ENCODE measurements at places on chromosomes 7 and 10.

DNA sequence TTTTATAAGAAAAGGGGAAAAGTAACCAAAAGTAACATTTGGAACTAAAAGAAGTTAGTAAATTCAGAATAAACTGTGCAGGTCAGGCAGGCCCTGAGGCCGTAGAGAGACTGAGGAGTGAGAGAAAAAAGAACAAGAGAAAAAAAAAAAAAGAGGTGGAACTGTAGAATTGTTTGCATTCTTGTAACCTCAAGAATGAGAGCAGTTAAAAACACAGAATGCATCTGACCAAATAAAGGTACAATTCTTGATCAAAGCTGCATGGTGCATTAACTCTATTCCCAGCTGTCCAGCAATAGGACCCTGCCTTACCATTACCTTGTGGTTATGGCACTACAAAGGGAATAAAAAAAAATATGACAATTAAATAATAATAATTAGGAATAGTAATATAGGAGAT lies 170.1 kb upstream of the SEMA3A start:
- H3K36me3 ChIP-seq = no peaks in the 10 kb centered on the region
- H3K4me3 ChIP-seq = no peak overlapping the region
- peak; percentile 23 for DNase-seq
- no peak overlapping the region for H3K27ac ChIP-seq
- peaks cover 18% of the 10 kb centered on the region for H3K4me1 ChIP-seq

GRCh38 chr7:33079763-33080690 lies 17.5 kb upstream of the NT5C3A start:
- no peaks in the 10 kb centered on the region for H3K27me3 ChIP-seq
- no peaks in the 10 kb centered on the region for H3K36me3 ChIP-seq
- peaks cover 21% of the 10 kb centered on the region for H3K4me1 ChIP-seq
- DNase-seq = no peak
- no peak overlapping the region for H3K27ac ChIP-seq
- no peak overlapping the region for H3K4me3 ChIP-seq

GRCh38 chr7:142039231-142039630 lies 43.6 kb downstream of the MGAM start:
- H3K4me1 ChIP-seq = no peaks in the 10 kb centered on the region
- no peak for DNase-seq
- no peak overlapping the region for H3K4me3 ChIP-seq
- H3K27me3 ChIP-seq = peaks cover 8% of the 10 kb centered on the region

DNA sequence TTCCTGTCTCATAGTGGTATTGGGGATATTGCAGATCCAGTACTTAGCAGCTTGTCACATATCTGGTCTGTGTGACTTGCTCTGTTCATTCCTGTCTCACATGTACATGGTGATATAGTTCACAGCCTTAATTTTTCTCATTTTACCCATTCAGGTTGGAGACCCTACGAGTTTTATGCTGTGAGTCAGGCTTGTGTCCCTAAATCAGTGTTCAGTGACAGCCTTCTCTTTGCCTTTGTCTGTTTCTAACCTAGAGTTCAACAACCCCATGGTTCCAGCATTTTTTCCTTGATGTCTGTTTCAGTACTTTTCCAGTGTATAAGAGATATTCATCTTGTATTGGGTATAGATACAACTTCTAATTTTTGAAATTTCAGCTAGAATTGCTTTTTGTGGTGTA lies 1016.2 kb downstream of the LRMDA start:
- H3K4me1 ChIP-seq = no peaks in the 10 kb centered on the region
- peaks cover 37% of the 10 kb centered on the region for H3K27me3 ChIP-seq
- no peak overlapping the region for H3K4me3 ChIP-seq
- H3K36me3 ChIP-seq = no peaks in the 10 kb centered on the region
- DNase-seq = no peak
- no peak overlapping the region for H3K27ac ChIP-seq

DNA sequence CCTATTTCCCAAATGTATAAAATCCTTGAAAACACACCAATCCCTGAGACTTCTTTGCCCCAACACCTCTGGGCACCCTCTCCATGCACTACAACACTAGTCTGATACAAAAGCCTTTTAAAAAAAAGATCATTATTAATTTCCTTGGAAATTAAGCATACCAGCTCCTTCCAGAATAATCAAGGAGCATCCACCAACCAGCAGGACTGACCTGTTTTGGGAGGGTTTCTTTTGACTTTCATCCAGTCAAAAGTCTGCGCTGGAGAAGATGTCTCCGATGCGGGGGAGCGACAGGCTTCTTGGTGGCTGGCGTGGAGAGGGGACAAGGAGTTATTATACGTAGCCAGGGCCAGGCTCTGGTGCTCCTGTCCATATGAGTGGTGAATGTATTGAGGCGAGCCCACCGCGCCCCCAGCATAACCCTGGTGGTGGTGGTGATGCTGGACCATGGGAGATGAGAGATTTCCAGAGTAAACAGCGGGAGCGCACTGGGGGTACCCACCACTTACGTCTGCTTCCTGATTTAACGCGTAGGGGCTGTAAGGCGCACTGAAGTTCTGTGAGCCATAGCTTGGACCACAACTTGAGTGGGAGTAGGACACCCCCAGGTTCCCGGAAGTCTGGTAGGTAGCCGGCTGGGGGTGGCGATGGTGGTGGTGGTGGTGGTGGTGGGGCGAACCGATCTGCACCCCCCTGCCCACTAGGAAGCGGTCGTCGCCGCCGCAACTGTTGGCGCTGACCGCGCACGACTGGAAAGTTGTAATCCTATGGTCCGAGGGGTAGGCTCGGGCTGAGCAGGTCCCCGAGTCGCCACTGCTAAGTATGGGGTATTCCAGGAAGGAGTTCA lies 527 bp downstream of the HOXA1 start:
- peaks cover 35% of the 10 kb centered on the region for H3K4me1 ChIP-seq
- H3K27ac ChIP-seq = no peak overlapping the region
- peaks cover 10% of the 10 kb centered on the region for H3K36me3 ChIP-seq
- peak overlapping the region; percentile 84 for H3K4me3 ChIP-seq
- H3K27me3 ChIP-seq = no peaks in the 10 kb centered on the region

DNA sequence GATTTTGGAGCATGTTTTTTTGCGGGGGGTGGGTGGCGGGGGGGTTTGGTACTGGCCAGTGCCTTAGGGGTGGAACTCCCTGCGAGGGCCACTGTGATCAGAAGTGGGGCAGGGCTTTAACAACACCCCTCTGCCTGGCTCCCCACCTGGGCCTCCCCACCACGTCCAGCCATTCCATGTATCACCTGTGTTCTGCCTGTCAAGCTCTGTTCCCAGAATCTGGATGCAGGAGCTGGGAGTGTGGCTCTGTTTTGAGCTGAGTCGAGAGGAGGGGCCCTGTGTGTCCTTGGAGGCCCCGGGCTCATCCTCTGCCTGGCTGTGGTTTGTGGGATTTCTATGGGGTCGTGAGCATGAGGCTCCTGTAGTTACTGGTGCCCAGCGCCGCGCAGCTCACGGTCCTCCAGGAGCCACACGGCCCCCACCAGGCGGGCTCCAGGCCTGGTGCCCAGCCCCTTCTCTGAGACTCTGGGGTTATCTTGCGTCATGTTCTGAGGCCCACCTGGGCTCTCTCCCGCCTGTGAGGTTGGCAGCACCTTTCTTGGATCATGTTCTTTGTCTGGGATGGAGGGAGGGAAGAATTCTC lies 29.6 kb downstream of the PFKFB3 start:
- H3K27me3 ChIP-seq = no peaks in the 10 kb centered on the region
- no peak overlapping the region for H3K27ac ChIP-seq
- no peak overlapping the region for H3K4me3 ChIP-seq
- H3K4me1 ChIP-seq = no peaks in the 10 kb centered on the region
- H3K36me3 ChIP-seq = no peaks in the 10 kb centered on the region
- DNase-seq = no peak

DNA sequence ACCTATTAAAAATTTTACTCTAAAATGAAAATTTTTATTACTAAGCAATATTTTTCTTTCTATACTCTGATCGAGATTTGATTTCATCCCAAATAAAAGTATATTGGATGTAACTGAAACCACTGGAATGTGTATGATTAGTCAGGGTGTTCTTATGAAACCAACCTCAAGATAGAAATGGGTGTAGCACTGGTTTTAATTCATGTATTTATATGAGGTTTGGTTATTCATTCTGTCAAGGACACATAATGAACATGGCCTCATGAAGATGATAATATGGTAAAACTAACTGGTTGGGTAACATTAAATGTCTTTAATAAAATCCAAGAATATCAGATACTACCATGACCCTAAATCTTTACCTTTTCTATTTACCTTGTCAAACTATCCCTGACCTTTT lies 197.7 kb downstream of the SEMA3A start:
- 0 out of 2 replicates have a peak, but pooled peaks cover 8% of the 10 kb centered on the region for H3K36me3 ChIP-seq
- H3K4me3 ChIP-seq = no peak overlapping the region
- peak overlapping the region; percentile 38 for H3K27ac ChIP-seq

Measured in PC-3 (cell line).